ENCODE measurements at places on chromosomes 1 and 21.
A peak's percentile ranks its signal among the peaks of the same experiment; 100 is the strongest.

DNA sequence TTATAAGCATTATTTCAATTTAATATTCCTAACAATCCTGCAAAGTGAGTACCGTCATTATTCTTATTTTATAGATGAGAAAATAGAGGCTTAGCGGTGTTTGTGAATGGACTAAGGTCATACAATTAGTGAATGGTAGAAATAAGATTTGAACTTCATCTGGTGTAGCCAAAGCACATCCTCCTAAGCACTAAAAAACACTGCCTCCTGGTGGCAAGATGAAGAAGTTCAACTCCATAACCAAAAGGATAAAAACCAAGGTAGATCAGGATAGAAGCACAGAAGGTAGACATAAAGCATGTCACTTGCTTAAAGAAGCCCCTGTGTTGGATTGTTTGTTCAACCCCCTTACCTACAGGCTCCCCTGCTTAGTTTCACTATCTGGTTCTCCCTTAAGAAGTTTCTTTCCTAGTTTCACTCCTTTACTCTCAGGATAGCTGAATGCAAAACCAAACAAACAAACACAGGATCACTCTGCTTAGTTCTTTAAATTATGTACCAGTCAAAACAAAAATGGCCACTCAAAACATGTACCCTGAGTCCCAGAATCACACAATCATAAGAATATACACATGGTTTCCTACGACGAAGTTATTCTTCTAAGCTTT is 12.7 kb upstream of the AIM2 start:
- DNase-seq = peak; percentile 64

DNA sequence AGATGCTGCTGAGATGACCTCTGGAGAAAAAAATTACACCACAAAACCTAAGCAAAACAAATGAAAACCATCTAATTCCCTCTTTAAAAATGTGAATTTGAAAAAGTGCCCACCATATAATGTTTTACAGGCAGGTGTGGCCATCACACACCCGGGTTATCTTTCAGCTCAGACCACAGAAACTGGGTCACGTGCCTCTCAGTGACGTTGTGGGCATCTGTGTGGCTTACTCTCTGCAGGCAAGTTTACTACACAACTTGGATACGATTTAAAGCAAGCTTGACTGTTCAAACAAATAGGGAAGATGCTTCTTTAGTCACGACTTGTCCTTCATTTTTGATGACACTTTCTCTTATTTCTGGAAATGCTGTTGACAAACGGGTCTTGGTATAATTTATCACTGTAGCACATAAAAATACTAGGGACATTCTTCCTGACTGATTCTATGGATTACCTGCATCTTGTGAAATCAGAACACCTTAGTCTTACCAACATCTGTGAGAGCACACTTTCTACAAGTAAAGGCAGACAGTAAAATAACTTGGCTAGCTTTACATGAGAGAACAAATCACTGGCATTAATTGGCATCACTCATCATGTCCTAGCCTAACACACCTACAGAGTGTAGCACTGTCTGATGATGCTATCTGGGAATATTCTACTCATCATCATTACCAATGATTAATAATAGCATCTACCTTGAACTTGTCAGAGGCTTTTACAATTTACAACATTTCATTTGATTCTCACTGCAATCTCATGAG is 89.3 kb upstream of the EDEM3 start:
- peak; percentile 69 for DNase-seq

- DNase-seq = no peak
Observed at GRCh38 chr1:203686091-203686632, 59.5 kb downstream of the ATP2B4 start.

DNA sequence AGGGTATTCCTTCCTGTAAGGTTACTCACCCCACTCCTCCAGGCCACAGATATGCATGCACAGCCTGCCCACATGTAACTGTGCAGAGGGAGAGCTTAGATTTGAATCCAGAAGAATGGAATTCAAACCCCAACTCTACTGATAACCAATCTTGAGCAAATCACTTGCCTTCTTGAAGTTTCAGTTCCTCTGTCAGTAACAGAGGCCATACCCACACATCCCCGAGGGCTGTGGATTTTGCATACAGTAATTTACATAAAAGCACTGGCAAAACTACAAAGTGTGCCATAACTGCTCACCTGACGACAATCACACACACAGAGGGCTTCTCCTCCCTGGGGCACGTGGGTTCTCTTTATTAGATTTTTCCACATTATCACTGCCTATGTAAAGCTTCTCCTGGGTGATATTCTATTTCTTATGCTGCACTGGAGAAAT is 18.6 kb downstream of the CD247 start:
- DNase-seq = peak; percentile 58

DNA sequence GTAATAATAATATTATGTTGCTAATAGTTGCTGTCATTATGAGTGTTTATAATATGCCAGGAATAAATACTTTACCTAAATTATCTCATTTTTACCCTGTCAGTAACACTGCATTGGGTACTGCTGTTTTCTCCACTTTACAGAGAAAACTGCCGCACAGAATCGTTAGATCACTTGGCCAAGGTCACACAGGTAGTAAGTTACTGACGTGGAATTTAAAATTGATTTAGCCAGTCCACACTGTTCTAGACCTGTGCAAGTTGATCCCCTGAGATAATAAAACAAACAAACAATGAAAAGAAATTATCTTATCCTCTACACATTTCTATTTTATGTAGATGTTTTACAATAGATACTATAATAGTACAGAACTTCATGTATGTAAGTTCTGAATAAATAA is 174.1 kb downstream of the ROR1 start:
- DNase-seq = no peak

DNA sequence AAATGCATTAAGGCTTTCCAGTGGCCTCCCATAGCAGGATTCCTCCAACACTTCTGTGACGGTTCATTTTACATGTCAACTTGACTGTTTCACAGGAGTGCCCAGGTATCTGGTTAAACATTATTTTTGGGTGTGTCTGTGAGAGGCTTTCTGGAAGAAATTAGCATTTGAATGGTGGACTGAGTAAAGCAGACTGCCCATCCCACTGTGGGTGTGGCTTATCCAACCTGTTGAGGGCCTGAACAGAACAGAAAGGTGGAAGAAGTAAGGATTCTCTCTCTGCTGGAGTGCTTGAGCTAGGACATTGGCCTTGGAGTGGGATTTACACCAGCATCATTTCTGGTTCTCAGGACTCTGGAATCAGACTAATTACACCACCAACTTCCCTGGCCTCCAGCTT is 85.6 kb downstream of the RGS7 start:
- no peak for DNase-seq

DNA sequence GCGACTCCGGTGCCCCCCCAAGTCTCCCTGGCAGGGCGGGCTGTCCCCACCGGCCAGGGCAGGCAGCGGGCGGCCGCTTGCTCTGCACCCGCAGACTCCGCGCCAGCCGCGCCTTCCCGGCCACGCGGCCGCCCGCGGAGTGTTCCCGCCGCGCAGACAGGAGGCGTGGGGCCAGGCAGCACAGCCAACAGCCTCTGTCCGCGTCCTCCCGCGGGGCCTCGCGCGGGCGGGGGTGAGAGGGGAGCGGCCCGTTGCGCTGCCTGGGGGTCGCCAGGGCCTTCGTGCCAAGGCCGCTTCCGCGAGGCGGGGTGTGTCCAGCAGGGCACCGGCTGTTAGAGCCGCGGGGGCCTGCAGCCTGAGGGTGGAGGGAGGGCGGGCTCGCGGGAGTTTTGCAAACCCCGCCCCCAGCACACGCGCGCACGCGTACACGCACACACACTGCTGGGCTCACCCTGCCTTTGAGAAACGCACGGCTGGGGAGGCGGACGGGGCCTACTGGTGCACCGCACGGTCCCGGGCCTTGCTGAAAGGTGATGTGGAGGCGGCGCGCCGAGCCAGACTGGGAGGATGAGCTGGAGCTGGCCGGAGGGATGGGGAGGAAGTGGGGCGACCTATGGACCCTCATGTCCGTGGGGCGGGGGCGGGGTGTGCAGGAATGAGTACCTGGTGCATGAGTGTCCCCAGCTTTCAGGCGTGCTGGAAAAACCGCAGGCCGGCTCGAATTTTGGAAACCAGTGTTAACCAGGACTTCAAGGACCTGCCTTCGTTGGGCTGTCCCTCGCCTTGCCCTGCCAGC is 41.5 kb downstream of the KIAA1614 start:
- peak; percentile 67 for DNase-seq

DNA sequence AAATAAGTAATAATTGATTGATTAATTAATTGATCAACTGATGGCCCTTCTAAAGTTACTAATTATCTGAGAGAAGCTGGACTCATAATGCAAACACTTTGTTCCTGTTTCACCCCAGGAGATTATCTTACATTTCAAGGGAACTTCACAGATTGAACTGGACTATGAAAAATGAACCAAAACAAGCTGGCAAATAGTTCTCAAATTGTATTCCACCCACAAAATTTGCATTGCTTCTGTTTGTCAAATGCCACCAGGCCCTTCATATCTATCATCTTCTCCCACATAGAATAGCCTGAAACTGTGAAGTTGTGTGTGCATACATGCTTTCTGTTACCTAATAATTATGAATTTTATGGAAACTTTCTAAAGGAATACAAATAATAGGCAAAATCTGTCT is 104.0 kb downstream of the ZNF281 start:
- DNase-seq = no peak
